ENCODE measurements at places on chromosomes 5 and 9.

- no peak for DNase-seq
Measured at GRCh38 chr5:64690104-64690416, 243 bp upstream of the SHISAL2B start.

GRCh38 chr5:66769839-66770617 lies 173.8 kb downstream of the MAST4 start:
- peak; percentile 38 for DNase-seq

- no peak for DNase-seq
Measured at GRCh38 chr5:103587185-103587748, 24.7 kb upstream of the NUDT12 start.

- DNase-seq = no peak
Measured at GRCh38 chr5:132808866-132809265, 4.2 kb upstream of the SOWAHA start.

- no peak for DNase-seq
Measured at GRCh38 chr9:116605904-116606341, 81.2 kb upstream of the TRIM32 start.

- DNase-seq = no peak
Measured at GRCh38 chr9:134959971-134960310, 42.2 kb upstream of the FCN1 start.

DNA sequence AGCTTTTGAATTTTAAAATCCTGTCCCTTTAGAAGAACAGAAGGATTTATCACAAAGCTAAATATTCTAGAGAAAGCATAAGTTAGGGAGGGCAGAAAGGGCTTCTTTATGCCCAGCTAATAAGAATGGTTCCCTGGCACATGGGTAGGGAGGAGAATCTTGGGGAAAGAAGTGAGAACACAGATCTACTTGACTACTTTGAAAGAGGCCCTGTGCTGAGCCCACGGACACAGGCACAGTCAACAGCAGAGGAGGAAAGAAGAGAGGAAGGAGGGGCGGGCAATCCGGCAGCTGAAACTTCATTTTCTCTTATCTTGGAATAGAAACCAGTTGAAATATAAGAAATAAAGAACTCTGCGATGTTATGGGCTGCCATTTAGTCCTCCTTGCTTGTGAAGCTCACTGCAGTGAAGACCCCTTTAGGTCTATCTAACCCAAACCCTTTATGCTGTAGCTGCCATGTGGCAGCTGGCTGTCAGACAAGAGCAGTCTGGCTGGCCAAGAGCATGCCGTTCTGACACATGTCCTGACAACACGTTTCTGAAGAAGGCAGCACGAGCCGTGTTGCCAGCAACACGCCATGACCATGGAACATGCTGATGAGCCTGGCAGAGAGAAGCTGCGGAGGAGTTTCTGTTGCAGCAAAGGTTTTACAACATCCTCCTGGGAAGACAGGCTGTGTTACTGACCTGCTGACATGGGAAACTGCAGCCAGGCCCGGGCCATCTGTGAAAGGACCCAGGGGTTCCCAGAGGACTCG lies 34.2 kb downstream of the ABLIM3 start:
- no peak for DNase-seq

GRCh38 chr5:135534609-135535419 lies 950 bp downstream of the NEUROG1 start:
- no peak for DNase-seq

- no peak for DNase-seq
Measured at GRCh38 chr5:178419651-178420050, 170.5 kb downstream of the COL23A1 start.

GRCh38 chr9:69066955-69067354 lies 31.4 kb downstream of the FXN start:
- DNase-seq = no peak

DNA sequence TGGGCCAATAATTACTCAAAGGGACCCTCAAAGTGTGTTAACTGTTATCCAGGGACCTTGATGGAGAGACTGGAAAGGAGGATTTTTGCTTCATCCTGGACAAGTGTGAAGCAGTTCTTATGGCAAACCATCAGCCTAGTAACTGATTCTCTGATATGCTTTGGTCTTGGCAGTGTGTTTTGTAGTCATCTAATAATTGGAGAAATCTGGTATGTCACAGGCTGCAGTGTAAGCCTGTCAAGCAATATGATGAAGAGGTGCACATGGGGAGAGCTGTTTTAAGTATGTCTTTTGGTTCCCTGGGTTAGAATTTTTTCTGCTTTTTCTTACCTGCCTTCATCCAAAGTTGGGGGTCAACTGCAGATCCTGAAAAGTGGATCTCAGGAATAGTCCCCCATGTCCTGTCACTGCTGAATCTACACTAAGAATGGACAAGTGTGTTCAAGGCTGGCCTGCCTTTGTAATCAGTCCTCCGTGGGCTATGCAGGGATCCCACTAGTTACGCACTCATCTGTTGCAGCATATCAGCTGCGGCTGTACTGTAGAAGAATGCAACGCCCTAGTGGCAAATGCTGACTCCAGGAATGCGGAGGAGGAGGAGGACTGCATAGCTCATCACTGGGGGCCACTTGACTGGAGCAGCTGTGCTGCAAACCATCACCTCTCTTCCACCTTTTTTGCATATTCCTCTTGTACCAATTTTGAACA lies 1.9 kb downstream of the SPTAN1 start:
- DNase-seq = peak; percentile 41

- DNase-seq = no peak
Measured at GRCh38 chr5:95840956-95841705, 18.6 kb upstream of the GLRX start.

- DNase-seq = no peak
Measured at GRCh38 chr5:169531631-169532030, 51.9 kb upstream of the SPDL1 start.

GRCh38 chr9:121598965-121599871 lies 52.2 kb upstream of the DAB2IP start:
- peak; percentile 78 for DNase-seq

- DNase-seq = no peak
Measured at GRCh38 chr9:6068983-6069382, 53.6 kb upstream of the RANBP6 start.

GRCh38 chr9:109953300-109953699 lies 173.3 kb downstream of the PALM2AKAP2 start:
- no peak for DNase-seq

GRCh38 chr5:59161221-59162105 lies 578.6 kb downstream of the RAB3C start:
- no peak for DNase-seq

DNA sequence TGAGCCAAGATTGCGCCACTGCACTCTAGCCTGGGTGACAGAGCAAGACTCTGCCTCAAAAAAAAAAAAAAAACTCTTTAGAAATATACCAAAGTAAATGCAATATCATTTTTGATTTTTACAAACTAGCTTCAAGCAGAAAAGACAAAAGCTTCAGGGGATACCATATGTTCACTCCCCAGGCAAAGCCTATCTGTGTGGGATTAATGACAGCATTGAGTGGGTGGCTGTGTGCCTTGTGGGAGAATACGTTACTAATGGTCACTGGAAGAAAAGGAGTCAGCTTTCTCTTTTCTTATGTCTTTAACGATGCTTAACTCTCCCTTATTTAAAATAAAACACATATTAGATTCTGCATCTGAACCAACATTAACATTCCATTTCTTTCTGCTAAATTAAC lies 1.9 kb downstream of the PCA3 start:
- no peak for DNase-seq

- DNase-seq = no peak
Measured at GRCh38 chr5:14753292-14753691, 88.8 kb downstream of the OTULIN start.

DNA sequence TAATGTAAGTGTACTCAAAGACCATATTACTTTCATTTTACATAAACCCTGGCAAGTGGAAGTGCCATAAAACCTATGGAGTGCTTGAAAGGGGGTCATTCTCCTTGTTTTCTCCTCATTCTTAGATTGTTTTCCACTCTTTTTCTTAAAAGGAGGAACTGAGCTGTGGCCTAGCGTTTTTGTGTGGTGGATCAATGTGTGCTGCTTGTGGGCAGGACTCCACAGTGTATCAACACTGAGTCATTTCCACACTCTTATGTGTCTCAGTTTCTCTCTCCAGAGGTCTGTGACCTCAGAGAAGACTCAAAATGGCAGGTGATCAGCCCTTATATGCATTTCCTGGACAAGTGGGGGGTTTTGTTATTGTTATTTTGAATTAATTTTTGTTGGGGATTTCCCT lies 516.1 kb upstream of the CDH10 start:
- DNase-seq = no peak

DNA sequence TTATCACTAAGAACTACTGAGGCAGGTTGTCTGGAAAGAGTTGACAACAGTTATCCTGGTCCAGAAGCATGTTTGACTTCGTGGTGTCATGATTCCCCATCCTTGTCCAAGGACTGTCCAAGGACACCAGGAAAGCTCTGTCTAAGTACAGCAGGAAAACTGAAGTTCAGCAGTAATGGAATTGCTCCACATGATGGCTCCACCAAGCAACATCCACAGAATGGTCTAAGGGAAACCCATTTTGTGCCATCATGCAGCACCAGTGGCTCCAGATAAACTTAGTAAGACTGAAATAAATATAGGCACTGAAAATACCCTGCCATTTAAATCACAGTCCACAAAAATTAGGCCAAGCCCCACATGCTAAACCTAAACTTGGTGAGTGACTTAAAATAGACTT lies 192.8 kb downstream of the CDH18 start:
- peak; percentile 7 for DNase-seq

DNA sequence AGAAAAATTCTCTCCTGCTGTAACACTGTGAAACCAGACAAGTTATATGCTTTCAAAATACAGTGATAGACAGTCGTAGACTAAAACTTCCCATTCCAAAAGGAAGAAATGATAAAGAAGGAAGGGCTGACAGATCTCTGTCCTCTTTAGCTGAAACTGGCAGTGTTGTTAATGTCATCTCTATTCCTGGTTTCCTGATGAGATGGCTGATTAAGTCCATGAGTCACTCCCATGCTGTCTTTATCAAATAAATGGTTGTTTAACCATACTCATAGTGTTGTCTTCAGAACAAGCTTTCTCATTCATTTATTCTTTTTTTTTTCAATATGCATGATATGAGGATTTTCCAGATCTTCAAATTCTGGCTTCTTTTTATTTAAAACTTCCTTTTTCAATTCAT lies 952.2 kb upstream of the WWC1 start:
- no peak for DNase-seq

- no peak for DNase-seq
Measured at GRCh38 chr9:131589124-131589711, 43.9 kb downstream of the PRRT1B start.

GRCh38 chr9:36444203-36444602 lies 44.1 kb upstream of the RNF38 start:
- DNase-seq = no peak

DNA sequence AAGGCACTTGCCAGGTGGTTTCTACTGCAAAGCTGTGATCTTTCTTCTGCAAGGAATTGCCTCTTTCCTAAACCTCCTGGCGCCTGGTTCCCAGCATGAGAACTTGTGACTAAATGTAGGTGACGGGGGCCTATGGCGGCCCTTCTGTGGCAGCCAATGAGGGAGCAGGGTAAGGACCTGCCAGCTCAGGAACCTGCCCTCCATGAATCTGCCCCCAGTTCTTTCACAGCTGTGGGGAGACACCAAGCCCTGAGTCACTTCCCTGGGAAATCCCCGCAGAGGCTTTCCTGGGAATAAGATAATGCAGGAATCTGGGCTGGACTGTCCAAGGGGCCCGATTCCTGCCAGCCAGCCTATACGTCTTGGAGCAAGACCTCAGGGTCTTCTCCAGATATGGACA lies 56.7 kb upstream of the CTNNA1 start:
- no peak for DNase-seq

GRCh38 chr9:38047301-38048251 lies 21.5 kb downstream of the SHB start:
- DNase-seq = peak; percentile 28

GRCh38 chr9:87239312-87239711 lies 258.4 kb upstream of the DAPK1 start:
- no peak for DNase-seq

- no peak for DNase-seq
Measured at GRCh38 chr5:110255194-110255593, 471.3 kb downstream of the TMEM232 start.

DNA sequence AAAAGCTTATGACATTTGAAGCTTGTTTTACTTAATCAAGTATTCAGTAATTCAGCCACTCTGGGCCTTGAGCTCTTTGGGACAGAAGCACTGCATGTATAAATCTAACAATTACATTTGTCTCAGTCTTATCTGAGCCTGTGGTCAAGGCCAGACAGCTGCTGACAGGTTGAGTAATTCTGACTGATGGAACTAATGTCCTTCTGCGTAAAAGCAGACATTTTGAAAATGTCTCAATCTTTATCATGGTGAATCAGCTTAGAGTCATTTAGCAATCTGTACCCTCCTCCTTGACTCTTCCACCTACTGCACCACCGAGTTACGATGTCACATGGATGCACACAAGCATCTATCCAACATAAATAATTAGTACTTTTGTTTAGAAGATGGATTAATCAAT lies 400.0 kb downstream of the ARRDC3 start:
- peak; percentile 22 for DNase-seq

GRCh38 chr5:178427576-178428197 lies 162.5 kb downstream of the COL23A1 start:
- no peak for DNase-seq

DNA sequence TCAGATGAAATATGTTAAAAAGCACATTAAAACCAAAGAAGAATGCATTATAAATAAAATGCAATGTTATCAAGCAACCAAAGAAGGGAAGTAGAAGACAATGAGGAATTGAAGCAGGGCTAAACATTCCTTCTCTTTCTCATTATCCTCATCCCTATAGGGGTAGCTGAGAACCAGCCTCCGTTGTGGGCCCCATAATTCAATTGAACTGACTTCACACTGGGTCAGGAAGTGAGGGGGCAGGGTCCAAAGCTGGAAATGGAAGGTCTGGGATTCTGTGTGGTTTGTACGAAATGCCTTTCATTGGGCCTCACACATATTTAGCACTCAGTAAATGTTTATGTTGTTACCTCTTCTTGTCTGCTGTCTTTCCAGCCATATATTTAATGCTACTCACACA lies 220.4 kb upstream of the CD180 start:
- DNase-seq = no peak

DNA sequence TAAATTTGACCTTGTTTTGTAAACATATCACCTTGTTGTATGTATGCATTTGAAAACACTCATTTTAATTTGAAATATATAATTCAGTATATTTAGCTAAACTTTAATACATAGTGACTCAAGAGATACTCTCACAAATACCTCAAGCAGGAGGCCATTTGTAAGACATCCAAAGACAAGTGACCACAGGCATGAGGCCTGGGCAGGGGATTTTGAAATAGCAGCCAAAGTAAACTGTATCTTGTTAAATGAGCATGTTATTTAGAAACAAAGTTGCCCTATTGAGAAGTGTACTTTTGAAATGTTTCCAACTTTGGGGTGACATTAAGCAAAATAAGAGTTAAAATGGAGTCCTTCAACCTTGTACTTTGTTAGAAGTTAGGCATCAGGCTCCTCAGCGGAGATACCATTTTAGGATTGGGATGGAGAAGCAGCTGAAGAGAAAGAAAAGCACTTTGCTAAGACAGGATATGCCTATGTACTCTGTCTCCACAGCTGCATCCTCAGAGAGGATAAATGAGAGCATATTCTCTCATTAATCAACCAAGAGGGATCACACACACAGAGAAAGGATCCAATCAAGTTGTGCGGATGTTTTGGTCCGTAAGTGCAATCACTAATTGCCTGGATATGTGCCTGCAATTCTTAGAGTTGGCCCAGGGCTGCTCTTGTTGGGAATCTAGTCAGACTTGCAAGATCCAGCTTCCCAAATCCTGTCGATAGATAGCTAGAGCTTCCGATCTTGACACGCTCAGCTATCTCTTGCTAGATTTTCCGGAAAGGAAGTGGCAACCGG lies 157.5 kb upstream of the HAPLN1 start:
- no peak for DNase-seq

Data from HEK293T (cell line).